ENCODE measurements at places on chromosomes 4 and X.
A peak's percentile ranks its signal among the peaks of the same experiment; 100 is the strongest.

GRCh38 chr4:52001616-52002015, 18.5 kb downstream of the LRRC66 start:
- no peak for DNase-seq

DNA sequence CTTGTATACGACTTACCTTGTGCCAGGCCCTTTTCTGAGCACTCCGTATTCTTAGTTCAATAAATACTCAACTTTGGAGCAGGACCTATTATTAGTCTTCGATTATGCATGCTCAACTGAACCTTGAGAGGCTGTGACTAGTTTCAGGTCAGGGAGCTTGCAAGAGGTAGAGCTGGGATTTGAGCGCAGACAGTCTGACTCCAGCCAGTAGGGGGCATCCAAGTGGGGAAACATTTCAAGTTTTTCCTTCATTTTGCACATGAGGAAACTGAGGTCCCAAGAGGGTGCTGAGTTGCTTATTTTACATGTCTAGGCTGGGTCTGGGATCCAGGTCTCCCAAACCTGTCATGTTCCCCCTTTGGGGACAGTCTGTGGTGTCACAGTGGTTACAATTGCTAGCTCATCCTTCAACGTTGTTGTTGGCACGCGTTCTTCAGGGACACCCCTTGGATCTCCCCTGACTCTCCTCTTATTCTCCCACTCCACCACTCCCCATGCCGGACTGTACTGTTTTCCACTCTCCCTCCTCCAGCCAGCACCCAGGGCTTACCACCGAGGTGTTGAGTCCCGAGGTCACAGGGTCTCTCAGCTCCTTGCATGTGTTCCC, 6.7 kb upstream of the PRICKLE3 start:
- DNase-seq = no peak

DNA sequence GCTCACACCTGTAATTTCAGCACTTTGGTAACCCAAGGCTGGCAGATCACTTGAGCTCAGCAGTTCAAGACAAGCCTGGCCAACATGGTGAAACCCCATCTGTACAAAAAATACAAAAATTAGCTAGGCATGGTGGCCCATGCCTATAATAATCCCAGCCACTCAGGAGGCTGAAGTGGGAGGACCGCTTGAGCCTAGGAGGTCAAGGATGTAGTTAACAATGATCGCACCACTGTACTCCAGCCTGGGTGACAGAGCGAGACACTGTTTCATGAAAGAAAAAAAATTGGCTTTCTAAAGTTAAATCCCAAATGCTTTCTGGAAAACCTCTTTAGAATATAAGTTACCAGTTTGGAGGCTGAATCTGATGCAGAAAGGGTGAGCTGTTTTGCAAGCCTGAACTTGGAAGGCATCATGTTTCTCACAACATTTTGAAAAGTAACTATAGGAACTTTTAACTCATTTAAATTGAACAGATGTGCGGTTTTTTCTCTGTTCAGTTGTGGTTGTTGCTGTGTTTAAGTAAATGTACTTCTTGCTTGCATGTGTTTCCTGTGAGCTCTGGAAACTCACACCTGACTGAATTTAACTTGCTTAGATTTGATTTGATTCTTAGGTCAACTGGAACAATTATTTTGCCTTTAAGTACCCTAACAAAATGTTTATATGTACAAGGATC, 39.8 kb upstream of the TMEM131L start:
- DNase-seq = no peak

- DNase-seq = no peak
Measured at GRCh38 chrX:119686087-119686691, 6.8 kb downstream of the SEPTIN6 start.

GRCh38 chr4:6471307-6472007, 957 bp downstream of the PPP2R2C start:
- no peak for DNase-seq

DNA sequence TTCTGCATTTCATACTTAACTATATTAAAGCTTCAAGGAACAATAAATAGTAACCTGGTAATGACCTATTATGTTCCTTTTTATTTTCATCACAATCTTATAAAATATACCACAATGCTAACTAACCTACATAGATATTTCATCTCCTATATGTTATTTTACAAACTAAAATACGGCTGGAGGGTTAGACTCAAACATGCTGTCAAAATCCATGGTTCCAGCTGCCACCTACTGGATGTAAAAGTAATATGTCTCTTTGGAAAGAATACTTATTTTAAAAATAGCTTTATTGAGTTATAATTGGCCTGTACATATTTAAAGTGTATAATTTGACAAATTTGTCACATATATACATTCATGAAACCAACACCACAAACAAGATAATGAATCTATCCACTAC, 15.0 kb downstream of the RGN start:
- DNase-seq = no peak

DNA sequence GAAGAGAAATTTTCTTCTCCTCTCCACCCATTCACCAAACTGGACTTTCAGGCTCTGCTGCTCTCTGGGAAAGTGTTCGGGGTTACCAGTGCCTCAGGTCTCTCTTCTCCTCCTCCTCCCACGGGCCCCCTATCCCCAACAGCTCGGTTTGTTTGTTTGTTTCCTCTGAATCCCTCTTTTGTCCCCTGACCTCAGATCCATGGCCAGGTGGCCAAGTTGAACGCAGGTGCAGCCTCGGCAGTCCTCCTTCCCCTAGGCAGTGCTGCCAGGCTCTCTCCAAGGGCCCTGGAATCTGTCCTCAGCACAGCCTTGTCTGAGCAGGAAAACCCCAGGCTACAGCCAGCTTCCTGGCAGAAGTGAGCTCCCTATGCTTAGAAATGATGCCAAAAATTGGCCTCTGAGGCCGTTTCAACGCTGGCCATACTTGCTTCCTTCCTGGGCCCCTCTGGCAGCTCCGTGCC, 60.0 kb downstream of the FHDC1 start:
- DNase-seq = peak; percentile 80

GRCh38 chr4:77076889-77077635, 1.3 kb upstream of the CCNI start:
- DNase-seq = no peak

DNA sequence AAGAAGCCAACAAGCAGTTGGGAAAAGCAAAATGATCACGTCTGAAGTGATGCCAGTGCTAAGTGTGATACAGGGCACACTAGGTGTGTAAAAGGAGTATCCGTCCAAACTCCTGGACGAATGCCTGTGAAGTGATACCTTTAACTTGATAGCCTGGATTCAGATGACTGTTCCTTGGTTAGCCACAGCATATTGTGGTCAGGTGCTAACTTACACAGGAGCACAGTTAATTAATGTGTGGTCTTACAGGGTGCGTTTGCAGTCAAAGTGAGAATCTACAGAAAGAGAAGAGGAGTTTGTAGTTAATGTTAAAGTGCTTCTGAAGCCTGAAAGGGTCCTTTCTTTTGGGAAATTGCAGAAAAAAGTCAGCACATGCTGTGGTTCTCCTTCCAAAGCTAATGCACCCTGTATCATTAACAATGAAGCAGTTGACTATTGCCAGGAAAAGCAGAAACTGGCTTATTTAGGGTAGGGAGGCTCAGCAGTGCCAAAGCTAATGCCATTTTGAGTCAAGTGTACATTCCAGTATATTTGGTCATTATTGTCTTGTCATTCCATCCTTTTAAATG, 61.1 kb downstream of the DCLK2 start:
- no peak for DNase-seq

DNA sequence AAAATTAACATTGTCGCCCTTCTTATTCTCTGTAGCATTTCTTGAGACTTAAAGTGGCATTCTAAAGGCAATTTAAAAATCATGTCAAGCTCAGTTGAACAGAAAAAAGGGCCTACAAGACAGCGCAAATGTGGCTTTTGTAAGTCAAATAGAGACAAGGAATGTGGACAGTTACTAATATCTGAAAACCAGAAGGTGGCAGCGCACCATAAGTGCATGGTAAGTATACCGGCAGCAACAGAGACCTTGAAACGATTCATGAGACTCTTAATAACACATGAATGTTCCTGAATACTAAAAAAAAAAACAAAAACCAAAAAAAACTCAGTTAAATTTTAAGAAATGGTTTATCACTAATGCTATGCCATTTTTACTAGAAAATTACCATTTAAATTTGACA, 82.4 kb upstream of the HPRT1 start:
- no peak for DNase-seq

DNA sequence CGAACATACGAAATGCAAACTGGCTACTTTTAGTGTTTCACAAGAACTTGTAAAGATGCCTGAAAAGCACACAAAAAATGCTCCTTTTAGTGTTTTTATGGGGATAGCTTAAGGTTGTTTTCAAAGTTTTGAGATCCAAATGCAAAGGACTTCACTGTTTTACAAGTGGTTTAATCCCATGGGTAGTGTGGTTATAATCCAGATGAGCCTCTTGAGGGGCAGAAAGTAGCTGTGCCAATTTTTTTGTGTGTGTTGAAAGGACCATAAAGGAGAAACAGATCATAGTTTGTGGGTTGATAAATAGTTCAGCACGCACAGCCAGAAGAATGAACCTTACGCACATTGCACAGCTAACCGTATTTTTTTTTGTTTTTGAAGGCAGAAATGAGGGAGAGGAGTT, 126.9 kb upstream of the GIMD1 start:
- DNase-seq = no peak

DNA sequence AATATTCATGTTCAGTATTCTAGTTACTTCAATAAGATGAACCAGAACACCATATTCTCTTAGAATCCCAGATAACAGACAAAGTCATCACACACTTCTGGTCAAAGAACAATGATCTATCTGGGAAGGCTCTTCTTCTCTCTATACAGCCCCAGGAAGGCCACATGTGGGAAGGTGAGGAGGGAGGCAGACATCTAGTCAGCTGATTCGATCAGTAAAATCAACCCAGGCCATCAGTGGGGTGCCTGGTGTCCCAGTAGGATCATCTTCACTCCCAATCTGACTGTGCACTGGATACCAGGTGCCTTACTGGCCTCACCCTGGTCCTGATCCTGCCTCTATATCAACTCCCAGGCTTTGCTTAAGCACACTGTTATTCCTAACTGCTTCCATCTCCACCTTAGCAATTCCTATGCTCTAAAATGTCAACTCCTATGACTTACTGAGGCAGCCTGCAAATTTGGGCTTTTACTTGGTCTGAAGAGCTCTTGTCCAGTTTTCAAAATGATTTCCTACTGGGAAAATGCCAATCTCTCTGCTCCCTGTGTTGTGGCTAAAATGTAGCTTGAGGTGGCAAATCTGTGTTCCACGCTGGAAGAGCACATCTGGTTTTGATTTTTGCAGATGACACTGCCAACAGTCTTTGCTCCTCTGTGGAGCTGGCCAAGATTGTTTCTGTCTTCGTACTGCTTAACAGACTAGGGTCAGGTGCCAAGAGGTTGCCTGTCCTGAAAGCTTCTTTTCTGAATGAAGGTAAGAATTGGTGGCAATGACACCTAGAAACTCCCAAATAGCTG, 128.7 kb downstream of the MGST2 start:
- no peak for DNase-seq

GRCh38 chr4:121822796-121823504, 733 bp downstream of the CCNA2 start:
- no peak for DNase-seq

GRCh38 chrX:15170927-15171326, 99.0 kb downstream of the ASB9 start:
- DNase-seq = no peak

- no peak for DNase-seq
Measured at GRCh38 chrX:29617725-29618124, 597.6 kb upstream of the MAGEB2 start.

DNA sequence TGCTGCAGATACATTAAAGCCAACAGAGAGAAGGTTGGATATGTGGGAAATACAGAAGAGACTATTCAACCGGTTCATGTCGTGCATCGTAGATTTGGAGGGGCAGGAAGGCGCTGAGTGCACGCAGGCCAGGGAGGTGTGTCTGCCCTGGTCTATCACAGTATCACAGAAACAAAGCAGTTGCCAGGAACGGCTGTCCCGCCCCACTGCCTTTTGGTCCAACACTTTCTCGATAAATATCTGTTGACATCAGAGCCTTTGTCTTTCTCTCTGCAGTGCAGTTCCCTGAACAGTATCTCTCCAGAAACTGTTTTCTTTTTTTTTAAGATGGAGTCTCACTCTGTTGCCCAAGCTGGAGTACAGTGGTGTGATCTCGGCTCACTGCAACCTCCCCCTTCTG, 151.1 kb upstream of the BCOR start:
- no peak for DNase-seq

GRCh38 chr4:185019456-185020292, 1.4 kb downstream of the HELT start:
- no peak for DNase-seq

GRCh38 chr4:25911356-25911755, 2.7 kb upstream of the SMIM20 start:
- DNase-seq = peak; percentile 0

DNA sequence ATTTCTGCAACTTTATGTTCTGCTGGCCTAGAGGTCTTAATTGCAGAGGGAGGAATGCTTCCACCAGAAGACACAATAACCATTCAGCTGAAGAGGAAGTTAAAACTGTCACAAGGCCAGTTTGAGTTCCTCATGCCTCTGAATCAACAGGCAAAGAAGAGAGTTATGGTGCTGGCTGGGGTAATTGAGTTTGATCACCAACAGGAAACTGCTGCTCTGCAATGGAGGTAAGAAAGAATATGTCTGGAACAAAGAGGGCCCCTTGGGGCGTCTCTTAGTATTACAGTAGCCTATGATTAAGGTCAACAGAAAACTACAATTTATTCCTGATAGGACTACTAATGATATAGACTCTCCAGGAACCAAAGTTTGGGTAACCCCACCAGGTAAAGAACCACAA, 744.0 kb downstream of the FSTL5 start:
- DNase-seq = no peak

GRCh38 chr4:53563824-53564223, 27.5 kb downstream of the LNX1 start:
- DNase-seq = no peak

- no peak for DNase-seq
Measured at GRCh38 chrX:2516623-2517022, 15.8 kb upstream of the DHRSX start.

GRCh38 chr4:56132835-56133234, 184.1 kb downstream of the CEP135 start:
- DNase-seq = no peak

- DNase-seq = no peak
Measured at GRCh38 chr4:1368421-1369090, 21.5 kb downstream of the UVSSA start.

DNA sequence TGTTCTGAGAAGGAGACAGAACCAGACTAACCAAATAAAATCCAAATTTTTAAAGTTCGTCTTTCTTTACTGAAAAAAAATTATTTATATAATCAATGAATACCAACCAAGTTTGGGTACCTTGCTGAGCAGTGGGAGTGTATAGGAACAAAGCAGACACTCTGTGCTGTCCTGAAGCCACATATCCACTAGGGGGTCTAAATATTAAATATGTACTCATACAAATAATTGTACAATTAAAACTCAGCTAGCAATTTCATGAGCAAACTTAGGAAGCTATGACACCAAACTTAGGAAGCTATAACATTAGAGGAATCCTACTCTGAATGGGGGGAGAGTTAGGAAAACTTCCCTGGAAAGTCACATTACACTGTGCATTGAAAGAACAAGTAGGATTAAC, 582.0 kb upstream of the EPHA5 start:
- DNase-seq = no peak

All from cerebellar nuclear complex (tissue), 1 donor.